ENCODE measurements at places on chromosomes 16 and 17. TPM values are rescaled to one million over a fixed set of nuclear protein-coding genes. Genes with fewer than 3 reads are reported as not detected.

DNA sequence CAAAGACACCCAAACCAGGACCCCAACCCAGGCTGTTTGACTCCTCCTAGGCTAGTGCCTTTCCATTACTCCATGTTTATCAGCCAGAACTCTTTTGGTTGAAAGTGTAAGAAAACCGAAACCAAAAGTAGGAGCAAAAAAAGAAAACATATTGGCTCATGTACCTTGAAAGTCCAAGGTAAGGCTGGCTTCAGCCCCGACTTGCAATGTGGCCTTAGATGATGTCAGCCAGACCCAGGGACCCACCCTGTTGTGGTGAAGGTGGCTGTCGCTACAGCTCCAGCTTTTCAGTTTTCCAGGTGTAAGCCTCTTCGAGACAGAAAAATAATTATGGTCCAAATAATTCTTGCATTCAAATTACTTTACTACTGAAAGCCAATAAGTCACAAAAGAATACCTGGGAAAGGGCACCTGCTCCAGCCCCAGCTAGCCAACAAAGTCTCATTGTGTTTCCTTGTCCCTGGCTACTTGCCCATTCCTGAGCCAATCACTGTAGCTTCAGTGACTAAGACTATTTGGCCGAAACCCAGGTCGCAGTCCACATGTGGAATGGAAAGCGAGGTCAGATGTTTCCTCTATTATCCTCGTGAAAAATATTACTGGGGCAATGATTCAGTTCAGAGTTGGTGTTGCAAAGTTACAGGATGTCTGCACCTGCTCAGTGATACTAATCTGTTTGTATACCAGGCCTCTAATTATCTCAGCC, 20.7 kb downstream of the DNAH9 start:
- no peak for DNase-seq

The TNP2 gene
- not detected for total RNA-seq

The SNX20 gene
- total RNA-seq: 0.53 TPM

GRCh38 chr16:89596957-89597649, 16.3 kb upstream of the DPEP1 start:
- no peak for DNase-seq

- DNase-seq: no peak
Observed at GRCh38 chr16:2492292-2492691, 17.4 kb downstream of the TBC1D24 start.

- DNase-seq: no peak
Observed at GRCh38 chr16:3194792-3195191, 6.8 kb downstream of the OR1F1 start.

- no peak for DNase-seq
Observed at GRCh38 chr17:81359218-81359617, 36.0 kb upstream of the BAHCC1 start.

- peak; percentile 26 for DNase-seq
Observed at GRCh38 chr17:67970783-67971182, 25.5 kb downstream of the C17orf58 start.

The NLE1 gene
- 6.8 TPM for total RNA-seq

The GFOD2 gene
- total RNA-seq: 33.8 TPM

GRCh38 chr17:64120159-64120810, 9.7 kb downstream of the ERN1 start:
- no peak for DNase-seq

The NME3 gene
- 30.9 TPM for total RNA-seq

DNA sequence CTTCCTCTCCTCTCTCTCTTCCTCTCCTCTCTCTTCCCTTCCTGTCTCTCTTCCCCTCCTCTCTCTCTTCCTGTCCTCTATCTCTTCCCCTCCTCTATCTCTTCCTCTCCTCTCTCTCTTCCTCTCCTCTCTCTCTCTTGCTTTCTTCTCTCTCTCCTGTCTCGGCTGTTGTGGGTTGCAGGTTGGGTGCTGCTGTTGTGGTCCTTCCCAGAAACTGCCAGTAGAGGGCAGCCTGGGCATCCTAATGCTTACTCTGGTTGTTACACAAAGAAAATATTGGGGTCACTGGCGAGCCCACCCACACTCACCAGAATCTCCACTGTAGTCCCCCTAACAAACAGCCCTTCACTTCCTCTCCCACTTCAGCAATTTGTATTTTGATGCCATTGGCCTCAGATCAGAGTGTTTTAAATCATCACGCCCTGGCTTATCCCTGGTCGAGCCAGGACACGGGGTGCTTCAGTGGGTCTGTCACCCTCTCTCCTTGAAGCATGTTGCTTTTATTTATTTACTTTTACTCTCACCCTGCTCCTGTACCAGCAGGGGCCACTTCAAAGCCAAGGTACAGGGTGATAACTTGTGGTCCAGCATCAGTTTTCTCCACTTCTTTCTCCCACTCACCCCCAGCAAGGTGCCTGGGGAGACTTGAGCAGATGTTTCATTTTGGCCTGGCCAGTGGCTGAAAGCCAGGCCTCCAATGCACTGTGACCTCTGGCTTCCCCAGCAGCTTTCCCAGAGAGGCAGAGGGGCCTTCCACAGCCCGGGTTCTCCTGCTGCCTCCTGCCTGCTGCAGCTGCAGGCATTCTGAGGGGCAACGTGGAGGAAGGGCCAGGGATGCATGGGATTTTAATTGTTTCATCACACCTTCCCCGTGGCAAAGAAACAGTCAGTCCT, 4.7 kb upstream of the MMP15 start:
- DNase-seq: peak; percentile 72

The NUP88 gene
- 41.0 TPM for total RNA-seq

DNA sequence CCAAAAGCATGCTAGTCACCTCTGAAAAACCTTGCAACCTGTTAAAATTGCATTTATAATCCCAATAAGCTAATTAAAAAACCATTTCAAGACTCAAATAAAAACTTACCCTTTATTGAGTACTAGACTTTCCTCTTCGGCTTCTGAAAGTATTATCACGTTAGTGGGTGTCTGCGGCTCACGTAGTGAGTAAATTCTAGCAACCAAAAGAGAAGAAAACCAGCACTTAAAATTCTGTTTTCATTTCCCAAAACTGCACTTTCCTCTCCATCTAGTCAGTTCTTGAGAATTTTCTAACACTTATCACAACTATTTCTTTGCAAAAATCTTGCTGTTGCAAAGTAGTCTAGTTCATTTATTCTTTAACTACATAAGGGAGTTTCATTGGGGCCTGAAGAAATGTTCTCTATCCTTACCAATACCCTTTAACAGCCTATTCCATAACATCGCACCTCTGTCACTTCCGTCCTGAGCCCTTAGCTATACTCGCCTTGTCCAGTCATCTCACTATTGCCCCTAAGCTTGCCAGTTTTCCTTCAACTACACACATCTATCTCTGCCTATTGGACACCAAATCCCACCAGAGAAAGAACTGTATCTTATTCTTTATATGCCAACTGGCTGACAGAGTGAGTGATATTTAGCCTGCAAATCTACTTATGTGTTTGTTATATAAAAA, 8.7 kb downstream of the NUP88 start:
- DNase-seq: no peak

GRCh38 chr16:1100084-1100800, 4.2 kb upstream of the C1QTNF8 start:
- no peak for DNase-seq

GRCh38 chr16:62711797-62712196, 675.6 kb upstream of the CDH8 start:
- no peak for DNase-seq

- DNase-seq: no peak
Observed at GRCh38 chr17:8668176-8668740, 37.7 kb upstream of the MYH10 start.

GRCh38 chr17:77150196-77150595, 9.4 kb downstream of the SEC14L1 start:
- DNase-seq: no peak

- DNase-seq: no peak
Observed at GRCh38 chr16:1366712-1367299, 15.1 kb downstream of the GNPTG start.

GRCh38 chr16:89155184-89155679, 16.3 kb upstream of the CDH15 start:
- no peak for DNase-seq

DNA sequence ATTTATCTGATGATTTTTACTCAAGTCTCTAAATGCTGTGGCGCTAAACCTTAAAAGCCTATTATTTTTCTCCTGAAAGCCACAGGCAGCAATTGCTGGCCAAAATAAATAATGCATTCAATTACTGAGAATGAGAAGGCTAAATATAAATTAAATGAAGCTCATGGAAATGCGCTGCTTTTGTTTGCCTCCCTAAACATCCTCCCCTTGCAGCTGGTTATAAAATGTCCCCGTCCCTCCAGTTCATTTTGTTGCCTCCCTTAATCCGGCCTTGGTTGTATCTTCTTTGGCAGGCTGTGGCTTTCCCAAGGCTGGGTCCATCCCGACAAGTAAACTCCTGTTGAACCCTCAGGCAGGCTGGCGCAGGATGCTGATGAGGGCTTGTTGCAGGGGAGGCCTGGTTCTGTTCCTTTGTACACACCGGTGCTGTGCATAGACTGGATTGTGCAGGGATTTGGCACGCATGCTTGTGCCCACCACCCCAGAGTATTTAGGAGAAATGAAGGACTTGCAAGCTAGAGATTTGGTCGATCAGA, 62.7 kb downstream of the KNOP1 start:
- DNase-seq: no peak

The AATK gene
- 0.70 TPM for total RNA-seq

The FBXW10 gene
- total RNA-seq: 0.60 TPM

DNA sequence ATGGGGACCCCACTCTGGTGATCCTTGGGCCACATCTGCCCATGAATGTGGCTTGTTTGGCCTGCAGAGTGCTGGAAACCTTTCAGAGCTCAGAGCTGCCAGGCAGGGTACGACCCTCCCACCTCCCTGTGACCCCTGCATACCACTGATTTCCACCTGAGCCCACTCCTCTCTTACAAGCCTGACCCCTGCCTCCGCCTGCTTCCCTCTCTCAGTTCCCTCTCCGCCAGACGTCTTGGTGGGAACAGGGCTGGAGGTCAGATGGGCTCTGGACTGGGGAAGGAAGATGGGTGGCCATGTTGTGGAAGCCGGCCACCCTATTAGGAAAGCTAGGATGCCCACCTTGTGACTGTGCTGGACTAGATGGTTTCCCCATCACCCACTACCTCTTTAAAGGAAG, 185.1 kb downstream of the KATNIP start:
- no peak for DNase-seq

GRCh38 chr17:8630802-8631553, 453 bp upstream of the MYH10 start:
- DNase-seq: peak; percentile 99

The CACNA1H gene
- 4.2 TPM for total RNA-seq

DNA sequence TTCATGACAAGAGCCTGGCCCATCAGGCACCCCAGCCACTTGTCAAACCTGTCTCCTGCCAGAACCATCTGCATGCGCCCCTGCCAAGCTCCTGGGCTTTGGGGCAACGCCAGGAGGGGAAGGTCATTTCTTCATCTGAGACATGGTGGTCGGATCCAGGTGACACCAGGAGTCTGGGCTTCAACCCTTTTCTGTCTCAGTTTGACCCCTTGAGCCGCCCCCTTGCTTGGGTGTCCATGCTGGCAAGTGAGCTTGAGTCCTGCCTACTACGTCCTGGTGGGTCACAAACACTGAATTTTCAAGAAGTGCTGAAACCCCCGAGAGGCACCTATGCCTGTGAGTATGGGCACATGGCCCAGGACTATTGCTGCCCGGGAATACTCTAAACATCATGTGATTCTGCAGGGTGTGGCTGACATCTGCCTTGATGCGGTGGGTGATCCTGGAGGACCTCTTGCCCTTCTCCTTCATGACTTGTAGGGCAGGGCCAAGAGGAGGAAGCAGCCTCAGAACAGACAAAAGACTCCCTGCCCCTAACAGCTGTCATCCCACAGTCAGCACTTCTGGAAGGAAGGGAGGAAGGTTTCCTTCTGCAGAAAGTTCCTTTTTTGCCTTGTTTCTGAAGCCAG, 43.4 kb downstream of the TNFRSF13B start:
- DNase-seq: no peak

GRCh38 chr17:72984145-72984925, 108.2 kb downstream of the SLC39A11 start:
- no peak for DNase-seq

- DNase-seq: no peak
Observed at GRCh38 chr17:81834831-81835267, at the start of gene PPP1R27. TSS of gene PPP1R27 (minus strand) at chr17:81835050. CDS start at chr17:81834953, 97 bp downstream.

DNA sequence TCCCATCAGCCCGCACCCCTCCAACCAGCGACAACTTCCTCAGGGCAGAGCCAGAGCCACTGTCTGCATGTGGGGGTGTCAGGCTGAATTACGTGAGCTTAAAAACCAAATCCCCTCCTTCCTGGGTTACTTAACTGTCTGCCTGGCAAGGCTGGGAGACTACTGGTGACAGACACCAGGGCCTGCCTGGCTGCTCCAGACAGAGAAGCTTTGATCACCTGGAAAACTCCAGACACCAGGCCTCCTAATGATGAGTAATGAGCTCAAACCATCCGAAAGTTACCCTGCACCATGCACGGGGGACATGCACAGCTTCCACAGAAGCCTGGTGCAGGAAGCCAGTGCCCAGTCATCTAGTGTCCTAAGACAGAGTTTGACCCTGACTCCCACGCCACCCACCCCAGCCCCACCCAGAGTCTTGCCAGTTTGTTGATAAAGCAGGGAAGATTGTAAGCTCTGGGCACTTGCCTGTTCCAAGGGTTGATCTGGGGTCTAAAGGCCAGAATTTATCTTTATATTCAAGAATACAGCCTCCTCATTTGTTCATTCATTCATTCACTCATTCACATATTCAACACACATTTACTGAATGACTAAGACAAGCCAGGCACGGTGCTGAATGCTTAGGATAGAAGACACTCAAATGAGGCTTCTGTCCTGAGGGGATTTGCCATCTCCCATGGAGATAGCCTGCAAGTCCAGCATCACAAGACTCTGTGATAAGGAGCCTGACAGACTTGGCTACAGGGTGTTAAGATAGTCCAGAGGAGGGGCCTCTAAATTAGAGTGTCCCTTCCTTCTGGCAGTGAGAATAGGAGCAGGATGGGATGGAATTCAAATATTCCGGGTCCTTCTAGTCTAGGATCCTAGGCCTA, 7.2 kb upstream of the CCDC182 start:
- DNase-seq: no peak

The CPD gene
- 33.8 TPM for total RNA-seq

GRCh38 chr17:72139212-72139611, 18.4 kb downstream of the SOX9 start:
- no peak for DNase-seq

- no peak for DNase-seq
Observed at GRCh38 chr16:17273142-17273561, 197.6 kb downstream of the XYLT1 start.

The ADORA2B gene
- 0.35 TPM for total RNA-seq

The KRT31 gene
- total RNA-seq: not detected

The GAS2L2 gene
- total RNA-seq: not detected

The KRTAP2-2 gene
- not detected for total RNA-seq

The ELMO3 gene
- total RNA-seq: 5.2 TPM

DNA sequence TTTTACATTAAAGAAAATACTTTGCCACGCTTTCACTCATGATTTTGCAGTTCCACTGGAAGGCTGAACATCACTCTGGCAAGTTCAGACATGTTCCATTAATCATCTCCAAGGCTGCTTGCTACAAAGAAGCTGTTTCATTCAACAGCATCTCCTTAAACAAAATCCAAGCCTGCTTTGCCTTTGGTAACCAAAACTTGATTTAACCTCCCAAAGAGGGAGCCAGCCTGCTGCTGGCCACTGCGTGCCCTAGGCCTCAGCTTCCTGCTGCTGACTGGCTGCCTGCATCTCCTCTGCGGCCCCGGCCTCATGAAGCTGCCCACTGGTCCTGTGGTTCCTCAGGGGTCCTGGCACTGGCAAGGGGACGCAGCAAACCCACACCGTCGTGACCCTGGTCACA, 31.8 kb downstream of the ANKRD11 start:
- no peak for DNase-seq
